Activated CD8-positive, alpha-beta memory T cell treated with anti-CD3 and anti-CD28 coated beads for 1 hour (primary cell): ENCODE measurements at places on chromosomes 5 and 9.

- no peak for DNase-seq
These were observed 326.7 kb upstream of the RFX3 start for GRCh38 chr9:3852545-3852944.

- no peak for DNase-seq
These were observed 429.8 kb downstream of the SPOCK1 start for GRCh38 chr5:137069358-137069757.

DNA sequence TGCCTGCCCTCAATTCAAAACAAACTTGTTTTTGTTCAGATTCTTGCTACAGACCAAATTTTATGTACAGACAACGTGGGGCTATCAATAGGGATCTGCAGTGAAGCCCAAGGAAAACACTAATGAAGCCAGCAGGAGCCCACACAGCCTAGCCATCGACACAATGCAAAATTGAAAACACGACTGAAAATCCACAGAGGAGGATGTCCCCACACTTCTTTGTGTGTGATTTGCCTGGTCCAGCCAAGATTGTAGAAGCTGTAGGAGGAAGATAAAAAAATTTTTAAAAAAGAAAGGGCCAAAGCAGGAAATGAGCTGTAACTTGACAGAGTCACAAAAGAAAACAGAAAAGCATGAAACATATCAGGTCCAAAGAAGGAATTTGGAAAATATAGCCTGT is 34.8 kb downstream of the HTR4 start:
- no peak for DNase-seq

- no peak for DNase-seq
These were observed 141.1 kb downstream of the HSD17B3 start for GRCh38 chr9:96160866-96161265.

- no peak for DNase-seq
These were observed 127.9 kb upstream of the PTGER4 start for GRCh38 chr5:40551496-40552491.

GRCh38 chr5:68749631-68750030 is 344.2 kb upstream of the SLC30A5 start:
- no peak for DNase-seq

DNA sequence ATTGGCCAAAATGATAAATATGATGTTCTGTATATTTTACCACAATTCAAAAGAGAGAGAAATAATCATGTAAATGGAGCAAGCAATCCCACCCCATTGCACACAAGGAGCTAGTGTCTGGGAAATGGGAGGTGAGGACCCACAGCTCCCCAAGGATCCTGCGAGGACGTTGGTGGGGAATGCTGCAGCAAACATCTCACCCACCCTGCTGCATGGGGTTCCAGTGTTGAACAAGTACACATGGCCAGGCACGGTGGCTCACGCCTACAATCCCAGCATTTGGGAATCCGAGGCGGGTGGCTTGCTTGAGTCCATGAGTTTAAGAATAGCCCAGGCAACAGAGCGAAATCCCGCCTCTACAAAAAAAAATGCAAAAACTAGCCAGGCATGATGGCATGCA is 29.0 kb downstream of the STK10 start:
- no peak for DNase-seq

GRCh38 chr5:138331449-138332368 is at the start of gene CDC25C:
TSS of gene CDC25C (minus strand) at chr5:138331804. CDS start at chr5:138331180, 624 bp downstream.
- DNase-seq = peak; percentile 89

GRCh38 chr9:135001526-135001925 is 83.8 kb upstream of the FCN1 start:
- DNase-seq = no peak

GRCh38 chr9:89606624-89607311 is 2.0 kb downstream of the GADD45G start:
- DNase-seq = no peak

- DNase-seq = no peak
These were observed 352.4 kb upstream of the ACTBL2 start for GRCh38 chr5:57834829-57835608.

- no peak for DNase-seq
These were observed 1.6 kb upstream of the OXCT1 start for GRCh38 chr5:41871852-41872251.

DNA sequence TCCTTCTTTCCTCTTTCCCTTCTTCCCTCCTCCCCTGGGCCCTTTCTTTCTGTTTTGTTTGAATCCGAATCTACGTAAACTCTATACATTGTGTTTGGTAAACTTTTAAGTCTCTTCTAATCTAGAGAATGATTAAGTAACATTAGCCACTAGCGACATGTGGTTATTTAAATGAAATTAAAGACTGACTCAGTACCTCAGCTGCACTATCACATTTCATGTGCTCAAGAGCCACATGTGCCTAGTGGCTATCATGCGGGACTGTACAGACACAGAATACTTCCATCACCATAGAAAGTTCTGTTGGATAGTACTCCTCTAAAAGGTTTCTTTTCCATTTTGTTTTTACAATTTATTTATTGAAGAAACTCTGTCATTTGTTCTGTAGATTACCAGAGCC is 29.0 kb downstream of the DCTN4 start:
- DNase-seq = no peak

- no peak for DNase-seq
These were observed 20.0 kb downstream of the PTPN3 start for GRCh38 chr9:109478051-109478563.

DNA sequence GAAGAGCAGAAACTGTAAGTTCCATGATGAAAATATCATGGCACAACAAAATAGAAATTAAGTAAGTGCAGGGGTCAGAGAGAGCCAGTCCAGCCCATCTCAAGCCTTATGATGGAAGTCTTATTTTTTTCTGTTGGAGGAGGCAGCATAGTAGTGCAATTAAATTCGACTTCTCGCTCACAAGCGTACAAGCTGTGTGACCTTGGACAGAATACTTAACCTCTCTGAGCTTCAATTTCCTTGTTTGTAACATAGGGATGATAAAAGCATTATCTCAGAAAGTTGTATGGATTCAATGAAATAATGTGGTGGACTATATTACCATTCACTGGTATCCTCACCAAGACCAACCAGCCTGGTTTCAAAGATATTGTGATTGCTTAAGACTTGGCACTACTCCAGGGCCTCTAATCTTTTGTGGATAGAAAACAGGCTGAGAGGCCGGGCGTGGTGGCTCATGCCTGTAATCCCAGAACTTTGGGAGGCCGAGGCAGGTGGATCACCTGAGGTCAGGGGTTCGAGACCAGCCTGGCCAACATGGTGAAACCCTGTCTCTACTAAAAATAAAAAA is 26.8 kb upstream of the MVB12B start:
- DNase-seq = no peak

GRCh38 chr5:80193401-80193800 is 62.4 kb downstream of the SERINC5 start:
- DNase-seq = no peak

DNA sequence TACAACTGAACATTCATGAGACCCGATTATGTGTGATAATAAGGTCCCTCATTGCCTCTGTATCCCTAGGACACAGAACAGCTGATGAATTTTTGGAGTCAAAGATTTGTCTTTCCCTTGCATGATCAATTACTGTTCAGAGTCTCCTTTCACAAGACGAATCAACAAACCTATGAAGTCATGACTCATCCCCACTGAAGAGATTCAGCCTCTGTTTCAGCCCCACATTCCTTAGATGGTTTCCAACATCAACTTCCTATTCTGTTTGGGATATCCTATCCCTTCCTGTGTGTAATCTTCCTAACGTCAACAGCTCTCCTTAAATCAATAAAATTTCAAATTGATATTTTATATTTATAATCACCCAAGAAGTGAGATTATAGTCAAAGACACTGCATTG is 199.0 kb downstream of the DNAH5 start:
- DNase-seq = no peak

DNA sequence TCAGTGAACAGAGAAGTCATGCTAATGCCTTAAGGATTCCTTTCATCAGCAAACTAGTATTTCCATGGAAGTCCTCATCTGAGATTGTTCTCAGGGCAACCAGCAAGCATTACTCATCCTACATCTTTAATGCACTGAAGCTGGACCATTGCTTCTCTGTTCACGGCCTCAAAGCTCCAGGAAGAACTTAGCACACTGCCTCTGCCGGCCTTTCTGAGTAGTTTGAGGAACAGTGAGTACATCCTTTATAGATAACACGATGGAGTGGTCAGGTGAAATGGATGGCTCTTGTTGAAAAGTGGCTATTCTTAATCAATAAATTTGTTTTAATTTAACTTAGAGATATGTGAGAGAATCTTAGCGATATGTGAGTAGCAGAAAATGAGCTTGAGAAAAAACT is 35.8 kb downstream of the MEGF10 start:
- DNase-seq = no peak

GRCh38 chr5:82185851-82186250 is 92.3 kb downstream of the RPS23 start:
- no peak for DNase-seq

DNA sequence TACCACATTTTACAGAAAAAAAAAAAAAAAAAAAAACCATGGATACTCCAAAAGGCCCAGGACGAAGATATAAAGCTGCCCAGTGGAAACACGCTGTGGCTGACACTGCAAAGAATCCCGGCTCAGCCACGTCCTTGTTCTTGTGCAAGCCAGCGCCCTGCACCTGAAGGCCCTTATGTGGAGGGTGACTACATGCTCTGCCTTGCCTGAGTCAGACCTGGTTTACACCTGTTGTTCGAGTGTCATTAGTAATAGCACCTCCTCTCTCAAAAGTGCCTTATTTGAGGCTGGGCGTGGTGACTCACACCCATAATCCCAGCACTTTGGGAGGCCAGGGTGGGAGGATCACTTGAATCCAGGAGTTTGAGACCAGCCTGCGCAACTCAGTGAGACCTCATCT is 54.3 kb upstream of the ZSWIM6 start:
- no peak for DNase-seq

- no peak for DNase-seq
These were observed 233.3 kb upstream of the GRAMD2B start for GRCh38 chr5:126189862-126190261.

GRCh38 chr5:171405615-171406014 is 13.8 kb upstream of the FGF18 start:
- DNase-seq = no peak

GRCh38 chr5:149240354-149240998 is 31.2 kb upstream of the AFAP1L1 start:
- peak; percentile 51 for DNase-seq

DNA sequence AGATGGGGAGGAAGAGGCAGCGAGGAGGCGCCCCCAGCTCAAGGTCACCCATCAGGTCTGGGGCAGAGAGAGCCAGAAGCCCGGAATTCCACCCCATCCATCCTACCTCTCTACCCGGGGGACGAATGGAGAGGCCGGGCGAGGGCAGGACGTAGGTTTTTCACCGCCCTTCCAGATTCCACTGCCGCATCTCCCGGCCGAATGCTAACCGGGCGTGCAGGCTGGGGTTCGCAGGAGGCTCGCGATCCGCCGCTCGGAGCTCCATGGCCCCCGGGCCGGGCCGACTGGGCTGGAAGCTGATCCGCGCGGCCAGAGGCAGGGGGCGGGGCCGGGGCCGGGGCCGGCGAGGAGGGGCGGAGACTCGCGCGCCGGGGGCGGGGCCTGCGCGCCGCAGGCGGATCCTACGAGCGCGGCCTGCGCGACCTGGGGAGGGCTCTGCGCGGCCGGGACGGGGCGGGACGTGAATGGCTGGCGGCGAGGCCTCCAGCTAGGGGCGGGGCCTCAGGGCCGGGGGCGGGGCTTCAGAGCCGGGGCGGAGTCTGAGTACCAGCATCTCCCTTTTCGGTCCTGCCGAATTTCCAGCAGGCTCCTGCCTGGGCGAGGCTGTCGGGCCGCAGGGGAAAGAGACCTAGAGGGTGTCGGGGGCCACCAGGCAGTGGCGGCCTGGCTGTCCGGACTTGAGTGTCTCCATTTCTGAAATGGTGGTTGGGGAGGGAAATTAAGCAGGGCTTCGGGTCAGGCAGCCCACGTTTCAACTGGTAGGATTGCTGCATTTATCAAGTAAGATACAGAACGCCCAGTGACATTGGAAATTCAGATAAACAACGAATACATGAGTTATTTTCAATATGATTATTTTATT is at the start of gene ST6GALNAC4:
TSS of gene ST6GALNAC4 (minus strand) at position 322 of the 862 bp plus-strand sequence. CDS start 622 bp downstream, outside the sequence.
- DNase-seq = peak; percentile 82

DNA sequence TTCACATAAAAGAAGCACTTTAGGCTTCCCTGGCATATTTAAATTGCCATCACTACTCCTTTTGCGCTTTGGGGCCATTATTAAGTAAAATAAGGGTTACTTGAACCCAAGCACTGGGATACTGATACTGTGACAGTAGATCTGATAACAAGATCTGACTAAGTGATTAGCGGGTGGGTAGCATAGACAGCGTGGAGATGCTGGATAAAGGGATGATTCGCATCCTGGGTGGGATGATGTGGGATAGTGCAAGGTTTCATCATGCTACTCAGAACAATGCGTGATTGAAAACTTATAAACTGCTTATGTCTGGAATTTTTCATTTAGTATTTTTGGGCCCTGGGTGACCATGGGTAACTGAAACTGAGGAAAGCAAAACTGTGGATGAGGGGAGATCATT is 75.1 kb downstream of the PTTG1 start:
- DNase-seq = no peak
